ENCODE measurements at places on chromosomes 3 and 15. TPM values are rescaled to one million over a fixed set of nuclear protein-coding genes. Genes with fewer than 3 reads are reported as not detected.
A peak's percentile ranks its signal among the peaks of the same experiment; 100 is the strongest.

SATB1 gene
- polyA plus RNA-seq = 42.9 TPM

C3orf20 gene
- 0.32 TPM for polyA plus RNA-seq

ATP13A5 gene
- polyA plus RNA-seq = 0.09 TPM

GOLGA8R gene
- polyA plus RNA-seq = 4.6 TPM

DNA sequence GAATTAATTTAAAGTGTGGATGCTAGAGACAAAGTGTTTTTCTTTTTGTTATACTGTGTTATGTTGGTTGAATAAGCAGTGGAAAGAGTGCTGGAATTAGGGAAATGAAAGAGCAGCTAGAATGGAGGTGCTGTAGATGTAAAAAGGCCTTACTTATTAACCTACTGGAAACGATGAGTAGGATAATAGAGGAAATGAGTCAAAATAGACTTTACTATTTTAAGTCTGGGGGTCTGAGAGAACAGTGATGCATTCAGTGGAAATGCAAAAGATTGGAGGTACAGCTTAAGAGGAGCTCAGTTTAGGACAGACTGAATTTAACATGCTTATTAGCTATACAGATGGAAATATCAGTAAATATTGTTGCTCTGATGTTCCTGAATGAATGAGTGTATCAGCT lies 674.0 kb downstream of the OTOL1 start:
- no peak for DNase-seq

- peak; percentile 8 for DNase-seq
Observed at GRCh38 chr3:196867155-196867506, 589 bp upstream of the SENP5 start.

DNA sequence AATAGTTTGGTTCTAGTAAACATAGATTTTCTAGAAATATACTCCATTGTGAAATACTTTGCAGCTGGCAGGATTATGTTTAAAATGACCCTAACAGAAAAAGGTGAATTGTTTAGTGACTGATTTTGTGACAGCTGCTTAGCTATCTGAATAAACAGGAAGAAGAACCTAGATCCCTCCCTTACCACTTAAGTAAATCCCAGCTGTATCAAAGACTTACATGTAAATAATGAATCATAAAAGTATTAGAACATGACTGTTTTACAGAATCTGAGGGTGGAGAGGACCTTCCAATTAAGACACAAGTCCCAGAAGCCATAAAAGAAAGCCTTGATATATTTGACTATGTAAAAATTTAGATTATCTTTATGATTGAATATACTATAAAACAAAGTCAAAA lies 15.9 kb downstream of the SLC49A4 start:
- DNase-seq = no peak

DNA sequence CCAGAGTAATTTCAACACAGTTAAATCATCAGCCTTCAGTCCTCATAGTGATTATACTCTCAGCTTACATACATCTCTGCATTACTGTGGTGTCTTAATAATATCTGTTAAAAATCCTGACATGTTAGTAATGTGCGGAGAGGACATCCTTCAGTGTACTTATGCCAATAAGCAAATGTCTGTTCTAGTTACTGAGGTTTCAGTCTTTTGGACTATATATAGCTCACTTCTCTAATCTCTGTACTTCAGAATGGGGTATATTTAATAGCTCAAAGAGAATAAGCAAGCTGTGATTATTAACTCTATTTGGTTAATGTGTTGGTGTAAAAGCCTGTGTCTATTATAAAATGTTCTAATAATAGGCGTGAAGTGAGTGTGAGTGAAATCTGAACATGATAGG lies 28.9 kb upstream of the OSTN start:
- no peak for DNase-seq

GRCh38 chr3:155602307-155602706 lies 142.6 kb downstream of the PLCH1 start:
- DNase-seq = no peak

DNA sequence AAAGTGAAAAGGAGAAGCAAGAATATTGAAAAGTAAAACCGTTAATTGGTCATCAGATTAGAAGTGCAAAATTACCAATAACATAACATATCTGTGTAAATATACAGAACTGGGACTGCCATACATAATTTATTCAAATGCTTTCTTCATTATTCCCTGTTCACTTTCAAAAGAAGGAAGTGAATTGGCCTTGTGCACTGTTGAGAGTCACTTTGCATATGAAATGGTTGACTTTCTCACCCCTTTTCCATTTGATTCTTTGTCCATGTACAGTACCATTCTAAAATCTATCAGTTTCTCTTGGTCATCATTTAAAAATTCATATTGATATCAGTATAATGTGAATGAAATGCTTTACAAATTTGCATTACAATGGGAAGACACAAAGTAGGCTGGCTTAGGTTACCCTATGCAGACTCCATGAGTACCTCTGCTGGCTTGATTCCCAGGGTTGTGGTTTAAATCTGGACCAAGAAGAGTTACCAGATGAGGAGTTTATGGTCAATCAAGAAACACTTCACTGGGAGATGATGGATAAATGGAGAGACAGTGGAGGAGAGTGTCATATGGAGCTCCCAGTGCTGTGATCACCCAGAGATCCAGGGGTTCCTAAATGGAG lies 210.9 kb upstream of the TOPAZ1 start:
- DNase-seq = no peak

GRCh38 chr3:185337231-185337816 lies 25.6 kb upstream of the MAP3K13 start:
- DNase-seq = no peak

DNA sequence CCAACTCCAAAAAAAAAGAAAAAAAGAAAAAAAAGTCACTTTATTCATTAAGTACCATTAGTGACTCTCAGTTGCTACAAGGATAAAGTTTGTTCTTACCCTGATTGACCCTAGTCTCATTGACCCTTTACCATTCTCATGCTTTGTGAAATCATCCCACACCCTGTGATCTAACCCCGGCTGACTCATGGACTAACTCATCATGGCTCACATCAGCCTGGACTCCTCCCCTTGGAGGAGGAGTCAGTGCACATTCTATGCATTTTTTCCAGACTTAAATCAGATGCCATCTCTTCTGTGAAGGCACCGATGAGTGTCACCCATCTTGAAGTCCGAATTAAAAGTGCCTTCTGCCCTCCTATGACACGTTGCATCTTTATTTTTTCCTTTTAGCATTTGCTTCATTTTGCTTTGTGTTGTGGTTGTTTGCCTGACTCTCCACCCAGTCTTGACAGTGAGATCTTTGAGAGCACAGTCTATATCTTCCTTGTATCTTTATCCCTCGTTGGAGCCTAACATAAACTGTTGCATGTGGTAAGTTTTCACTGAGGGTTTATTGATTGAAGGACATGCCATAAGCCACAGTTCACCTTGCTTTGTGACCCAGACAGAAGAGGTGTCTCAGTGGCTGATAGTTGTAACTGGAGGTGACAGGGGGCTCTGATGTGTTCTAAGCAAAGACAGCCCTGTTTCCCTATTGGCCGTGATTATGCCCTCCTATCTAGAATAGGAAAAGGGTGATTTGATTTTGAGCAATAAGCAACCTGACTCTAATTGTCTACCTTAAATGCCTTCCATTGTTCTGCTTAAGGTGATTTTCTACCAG lies 72.1 kb downstream of the IL1RAP start:
- no peak for DNase-seq

GRCh38 chr3:29758434-29759322 lies 477.8 kb downstream of the RBMS3 start:
- no peak for DNase-seq

GRCh38 chr3:46607603-46608028 lies 4.7 kb upstream of the FAM240A start:
- no peak for DNase-seq
